Calu3 (cell line): ENCODE measurements at places on chromosomes 7 and 10. TPM values are rescaled to one million over a fixed set of nuclear protein-coding genes. Genes with fewer than 3 reads are reported as not detected.

NUTM2A gene
- total RNA-seq = 1.0 and 1.1 TPM in 2 replicates

INHBA gene
- total RNA-seq = 44.5 and 68.9 TPM in 2 replicates

FXYD4 gene
- total RNA-seq = not detected in 2 replicates

SPDYE8 gene
- total RNA-seq = not detected in 2 replicates

SPDYE16 gene
- not detected in 2 replicates for total RNA-seq

DTX2 gene
- 43.6 and 51.7 TPM in 2 replicates for total RNA-seq

CYP3A4 gene
- total RNA-seq = 0.15 TPM in 1 of 2 replicates, not detected in the other

IL6 gene
- total RNA-seq = 20.7 and 25.5 TPM in 2 replicates

SYNPO2L gene
- 0.34 TPM in 1 of 2 replicates, not detected in the other for total RNA-seq

IFIT1B gene
- total RNA-seq = not detected in 2 replicates

NOM1 gene
- 32.9 and 35.1 TPM in 2 replicates for total RNA-seq

CALML5 gene
- not detected in 2 replicates for total RNA-seq

PTPRZ1 gene
- 4.9 and 5.8 TPM in 2 replicates for total RNA-seq
